Activated CD4-positive, alpha-beta T cell treated with anti-CD3 and anti-CD28 coated beads, Interleukin-2, amount 10 ng/mL, durations not matched to agents 24 days and 14 days (primary cell): ENCODE measurements at places on chromosomes 2 and 18.

DNA sequence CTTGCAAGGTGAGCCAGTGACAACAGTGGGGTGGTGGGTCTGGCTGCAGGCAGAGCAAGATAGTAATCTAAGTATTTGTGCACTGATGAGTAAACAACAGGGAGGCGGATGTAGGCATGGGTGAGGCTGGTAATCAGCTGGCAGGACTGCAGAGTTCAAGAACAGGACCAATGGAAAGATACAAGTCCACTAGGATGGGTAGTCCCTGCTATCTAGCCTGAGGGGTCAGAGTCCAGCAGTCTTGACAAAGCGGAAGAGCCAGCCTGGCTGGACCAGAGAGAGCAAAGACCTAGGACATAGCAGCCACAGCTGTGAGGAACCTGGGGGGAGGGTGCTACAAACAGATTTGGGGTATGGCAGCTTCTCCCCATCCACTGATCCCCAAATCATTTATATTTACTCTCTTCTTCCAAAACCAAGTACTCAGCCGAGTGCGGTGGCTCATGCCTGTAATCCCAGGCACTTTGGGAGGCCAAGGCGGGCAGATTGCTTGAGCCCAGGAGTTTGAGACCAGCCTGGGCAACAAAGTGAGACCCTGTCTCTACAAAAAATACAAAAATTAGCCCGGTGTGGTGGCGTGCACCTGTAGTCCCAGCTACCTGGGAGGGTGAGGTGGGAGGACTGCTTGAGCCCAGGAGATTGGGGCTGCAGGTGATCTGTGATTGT lies 25.9 kb downstream of the VIL1 start:
- DNase-seq, result no peak

DNA sequence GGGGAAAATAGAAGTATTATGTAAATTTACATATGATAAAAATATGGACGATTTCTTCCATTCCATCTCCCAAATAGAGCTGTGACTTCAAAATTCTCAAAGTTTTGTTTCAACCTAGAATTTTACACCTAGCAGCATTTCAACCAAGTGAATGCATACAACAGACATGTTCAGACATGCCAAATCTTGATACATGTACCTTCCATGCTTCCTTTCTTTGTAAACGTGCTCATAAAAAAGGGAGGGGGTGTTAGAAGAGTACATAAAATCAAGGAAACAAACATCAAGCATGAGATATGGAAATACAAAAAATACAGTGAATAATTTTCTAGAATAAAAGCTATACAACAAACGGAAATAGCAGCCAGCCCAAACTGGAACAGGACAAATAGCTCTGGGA lies 974.2 kb downstream of the ERBB4 start:
- DNase-seq, result no peak

- peak; percentile 64 for DNase-seq
These were observed 55.4 kb downstream of the UXS1 start for GRCh38 chr2:106138543-106139237.

DNA sequence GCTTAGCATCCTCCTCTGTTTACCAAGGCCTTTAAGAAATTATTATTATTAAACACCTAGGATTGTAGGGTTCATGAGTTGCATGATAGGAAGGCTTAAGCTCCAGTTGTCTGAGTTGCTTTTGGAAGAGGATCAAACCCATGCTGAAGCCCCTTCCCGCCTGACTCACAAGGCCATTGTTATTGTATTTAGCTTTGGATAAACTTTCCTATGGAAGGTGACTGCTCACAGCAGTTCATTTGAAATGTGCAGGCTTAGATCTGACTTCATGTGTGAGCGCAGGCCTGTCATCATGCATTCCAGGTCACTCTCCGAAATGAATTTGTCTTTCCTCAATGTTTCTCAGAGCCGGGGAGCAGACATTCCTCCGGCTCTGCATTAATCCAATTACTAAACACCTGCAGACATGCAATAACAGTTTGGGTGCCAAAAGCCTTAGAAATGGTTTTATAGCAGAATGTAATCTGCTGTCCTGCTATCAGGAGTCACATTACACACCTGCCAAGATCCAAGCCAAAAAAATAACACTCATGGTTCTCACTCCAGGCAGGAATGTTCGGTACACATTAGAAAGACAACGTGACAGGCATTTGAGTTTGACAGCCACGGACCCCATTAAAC lies 119.9 kb downstream of the OSR1 start:
- no peak for DNase-seq

DNA sequence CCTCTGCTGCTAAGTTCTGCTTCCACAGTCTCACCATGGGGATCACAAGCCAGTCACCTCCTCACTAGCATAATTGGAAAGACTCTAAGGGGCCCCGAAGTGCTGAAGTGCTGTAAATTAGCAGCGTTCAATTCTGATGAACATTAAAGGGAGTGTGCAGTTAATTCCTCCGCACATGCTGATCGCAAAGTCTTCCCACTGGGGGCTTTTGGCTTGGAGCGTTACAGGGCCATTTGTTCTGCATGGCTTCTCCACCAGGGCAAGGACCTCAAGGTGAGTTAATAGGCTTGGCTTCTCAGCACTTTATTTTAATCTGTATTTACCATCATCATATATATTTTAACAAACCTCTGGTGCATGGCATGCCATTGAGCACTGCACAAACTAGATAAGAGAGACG lies 216.3 kb upstream of the PARD3B start:
- DNase-seq, result no peak

GRCh38 chr18:48597110-48597509 lies 58.3 kb downstream of the CTIF start:
- no peak for DNase-seq

DNA sequence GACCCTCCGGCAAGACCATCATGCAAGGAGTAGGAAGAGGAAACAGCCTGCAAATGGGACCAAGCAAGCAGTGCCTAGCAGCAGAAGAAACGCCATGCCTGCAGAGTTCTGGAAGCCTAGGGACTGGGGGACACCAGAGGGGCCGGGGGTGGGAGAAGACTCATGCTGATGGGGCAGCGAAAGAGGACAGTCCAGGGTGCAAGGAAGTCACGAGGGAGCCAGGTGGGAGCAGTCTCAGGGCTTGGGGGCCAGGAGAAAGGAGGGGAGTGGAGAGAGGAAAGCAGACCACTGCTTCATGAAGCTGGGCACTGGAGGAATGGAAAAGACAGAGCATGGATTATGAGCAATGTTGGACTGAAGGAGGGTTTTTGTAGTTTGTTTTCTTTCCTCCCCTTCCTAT lies 119.4 kb upstream of the CAPN13 start:
- no peak for DNase-seq

GRCh38 chr2:233084488-233084887 lies 24.3 kb downstream of the INPP5D start:
- DNase-seq, result peak; percentile 83

GRCh38 chr2:168149150-168149974 lies 98.0 kb downstream of the STK39 start:
- DNase-seq, result no peak

DNA sequence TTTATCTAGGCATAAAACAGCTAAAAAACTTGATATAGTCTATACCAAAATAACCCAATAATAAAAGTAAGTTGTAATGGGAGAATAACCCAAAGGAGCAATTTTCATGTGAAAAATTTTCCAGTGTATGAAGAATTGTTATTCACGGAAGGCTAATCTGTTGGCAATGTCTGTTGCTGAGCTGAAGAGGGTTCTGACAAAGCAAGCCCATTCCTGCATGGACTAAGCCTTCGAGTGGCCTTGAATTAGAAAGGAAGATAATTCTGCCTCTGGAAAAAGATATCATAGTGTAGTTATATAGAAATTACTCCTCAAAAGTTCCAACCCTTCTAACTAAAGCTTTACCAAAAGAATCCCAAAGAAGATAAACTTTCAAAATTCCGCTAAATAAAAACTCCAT lies 101.5 kb downstream of the MAP2 start:
- DNase-seq, result no peak

DNA sequence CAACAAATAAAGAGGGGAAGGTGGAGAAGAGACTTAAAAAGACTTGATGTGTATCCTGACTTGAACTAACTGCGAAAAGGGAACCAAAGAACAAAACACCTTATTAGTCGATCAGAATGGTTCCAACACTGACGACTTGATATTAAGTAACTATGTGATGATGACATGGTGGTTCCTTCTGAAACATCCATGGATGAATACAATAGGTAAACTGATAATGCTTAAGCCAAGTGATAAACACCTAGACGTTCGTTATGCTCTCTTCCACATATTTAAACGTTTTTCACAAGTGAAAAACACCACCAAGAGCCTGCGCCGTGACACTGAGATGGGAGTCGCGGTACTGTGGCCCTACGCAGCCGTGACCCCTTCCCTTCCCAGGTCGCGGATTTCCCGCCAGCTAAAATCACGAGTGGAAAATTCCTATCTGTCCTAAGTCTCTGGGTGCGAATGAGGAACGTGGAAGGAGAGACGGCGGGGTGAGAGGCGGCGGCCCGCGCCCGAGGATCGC lies 797 bp downstream of the TTC32 start:
- DNase-seq, result no peak

- no peak for DNase-seq
These were observed 513.5 kb downstream of the CMPK2 start for GRCh38 chr2:6352247-6352646.

DNA sequence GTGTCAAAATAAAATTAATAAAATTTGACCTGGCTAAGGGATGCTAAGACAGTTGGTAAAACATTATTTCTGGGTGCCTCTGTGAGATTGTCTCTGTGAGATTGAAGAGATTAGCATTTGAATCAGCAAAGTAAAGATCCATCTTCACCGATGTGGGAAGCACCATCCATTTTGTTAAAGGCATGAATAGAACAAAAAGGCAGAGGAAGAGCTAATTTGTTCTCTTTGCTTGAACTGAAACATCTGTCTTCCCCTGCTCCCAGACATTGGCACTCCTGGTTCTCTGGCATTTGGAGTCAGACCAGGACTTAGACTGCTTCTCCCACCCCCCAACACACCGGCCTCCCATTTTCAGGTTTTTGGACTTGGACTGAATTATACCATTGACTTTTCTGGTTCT lies 603.8 kb upstream of the LINC00305 start:
- DNase-seq, result no peak

- no peak for DNase-seq
These were observed 267.9 kb downstream of the LPIN1 start for GRCh38 chr2:12014088-12014960.

- DNase-seq, result no peak
These were observed 70.9 kb upstream of the LYPD6B start for GRCh38 chr2:148967578-148967977.

DNA sequence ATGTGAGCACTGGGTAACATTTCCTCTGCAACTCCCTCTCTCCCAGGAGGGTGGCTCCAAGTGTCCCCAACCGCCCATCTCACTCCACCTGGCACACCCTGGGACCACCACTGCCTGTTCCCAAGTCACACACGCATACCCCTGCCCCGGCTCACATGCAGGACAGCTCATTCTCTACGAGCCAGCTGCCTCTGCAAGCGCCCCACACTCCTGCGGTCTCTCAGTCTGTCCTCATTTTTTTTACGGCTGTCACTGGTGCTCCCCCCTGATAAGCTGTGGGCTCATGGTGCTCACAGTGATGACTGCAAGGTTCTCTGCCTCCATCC lies 30.8 kb downstream of the AFG3L2 start:
- DNase-seq, result no peak

- DNase-seq, result no peak
These were observed 42.0 kb upstream of the MSH2 start for GRCh38 chr2:47360927-47361326.

- DNase-seq, result peak; percentile 72
These were observed 22.4 kb upstream of the CD28 start for GRCh38 chr2:203683932-203684556.

GRCh38 chr2:64223055-64223454 lies 78.8 kb upstream of the PELI1 start:
- DNase-seq, result no peak

DNA sequence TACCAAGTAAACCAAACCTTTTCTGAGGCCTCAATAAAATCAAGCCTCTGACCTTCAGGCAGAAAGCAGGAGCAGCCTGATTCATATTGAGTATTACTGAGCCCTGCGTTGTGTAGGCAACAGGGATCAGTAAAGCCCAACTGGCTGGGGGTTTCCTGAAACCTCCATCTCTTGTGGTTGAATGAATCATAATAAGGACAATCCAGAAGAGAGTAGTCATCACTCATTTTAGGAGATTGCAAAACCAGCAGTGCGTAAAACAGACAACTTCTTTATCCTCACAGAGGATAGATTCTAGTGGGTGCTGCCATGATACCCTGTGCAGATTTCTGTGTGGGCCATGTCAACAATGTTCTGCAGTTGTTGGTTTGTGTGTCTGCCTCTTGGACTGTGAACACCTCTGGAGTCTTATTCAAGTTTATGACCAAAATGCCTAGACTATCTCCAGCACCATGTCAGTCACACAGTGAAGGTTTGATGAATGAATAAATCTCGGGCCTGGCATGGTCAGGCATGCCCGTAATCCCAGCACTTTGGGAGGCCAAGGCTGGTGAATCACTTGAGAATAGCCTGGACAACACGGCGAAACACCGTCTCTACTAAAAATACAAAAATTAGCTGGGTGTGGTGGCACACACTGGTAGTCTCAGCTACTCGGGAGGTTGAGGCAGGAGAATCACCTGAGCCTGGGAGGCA lies 51.8 kb upstream of the RAB27B start:
- DNase-seq, result peak; percentile 68

- DNase-seq, result no peak
These were observed 462.9 kb downstream of the TXNL1 start for GRCh38 chr18:56175330-56176001.
